ENCODE measurements at places on chromosomes 3 and 15.

- DNase-seq = no peak
These were observed 196.8 kb upstream of the ICE2 start for GRCh38 chr15:60675763-60676162.

DNA sequence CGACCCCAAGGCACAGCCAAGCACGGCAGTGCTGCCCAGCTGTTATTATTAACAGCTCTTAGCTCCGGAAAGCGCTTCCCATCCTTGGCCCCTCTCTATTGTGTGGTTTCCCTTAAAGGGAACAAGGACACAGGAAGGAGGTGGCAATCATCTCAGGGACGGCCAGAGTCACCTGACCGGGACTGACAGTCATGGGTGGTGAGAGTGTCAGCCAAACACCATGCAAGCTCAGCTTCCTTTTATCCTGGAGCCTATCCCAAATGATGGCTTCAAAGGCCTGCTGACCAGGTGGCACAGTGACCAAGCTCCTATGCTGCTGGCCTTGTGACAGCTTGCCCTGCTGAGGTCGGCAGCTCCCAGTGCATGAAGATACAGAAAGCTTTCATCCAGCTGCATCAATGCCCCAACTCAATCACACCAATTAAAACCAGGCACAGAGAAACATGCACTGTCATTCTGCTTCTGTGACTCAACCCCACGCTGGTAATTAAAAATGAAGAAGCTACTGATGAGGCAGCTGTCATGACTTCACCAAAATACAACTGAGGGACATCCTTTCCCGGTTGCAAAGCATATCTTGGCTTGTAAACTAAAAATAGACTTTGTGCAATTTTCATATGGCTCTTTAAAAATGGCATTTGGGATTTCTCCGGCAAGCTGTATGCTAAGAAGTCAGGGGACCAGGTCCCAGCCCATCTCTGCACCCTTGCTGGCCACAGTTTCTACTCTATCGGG lies 34.0 kb downstream of the PCSK6 start:
- DNase-seq = no peak

- DNase-seq = no peak
These were observed 263.5 kb downstream of the NFKBIZ start for GRCh38 chr3:102112704-102113230.

DNA sequence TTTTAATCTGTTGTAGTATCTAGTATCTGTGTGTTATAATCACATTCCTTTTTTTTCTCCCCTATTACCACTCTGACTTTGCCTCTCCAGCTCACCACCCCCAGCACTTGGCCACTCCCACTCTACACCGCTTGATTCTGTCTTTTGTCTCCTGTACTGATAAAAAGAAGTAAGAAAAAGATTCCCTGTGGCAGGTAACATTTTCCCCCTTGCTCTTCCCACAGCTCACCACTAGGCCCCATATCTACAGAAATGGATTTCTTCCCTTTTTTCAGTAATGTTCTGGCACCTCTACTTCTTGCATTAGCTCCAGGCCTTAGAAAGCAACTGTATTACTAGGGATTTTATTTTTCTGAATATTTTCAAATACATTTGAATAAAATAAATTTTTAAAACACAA lies 25.6 kb downstream of the KCNH8 start:
- DNase-seq = no peak

DNA sequence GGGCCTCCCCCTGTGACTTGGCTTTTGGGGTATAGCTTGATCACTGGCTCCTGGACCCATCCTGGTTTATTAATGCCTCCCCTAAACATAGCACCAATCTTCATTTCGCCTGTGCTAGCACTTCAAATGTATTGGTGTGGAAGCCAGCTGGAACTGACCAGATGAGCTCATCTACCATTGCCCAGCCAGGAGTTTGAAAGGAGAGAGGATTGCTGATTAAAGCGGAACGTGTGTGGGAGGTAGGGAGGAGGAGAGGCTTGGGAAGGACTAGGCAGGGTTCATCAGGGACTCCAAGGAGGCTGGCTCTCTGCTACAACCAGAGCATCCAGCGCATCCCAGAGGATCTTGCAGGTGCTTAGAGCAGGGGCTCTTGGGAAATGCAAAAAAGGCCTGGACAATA lies 34.4 kb upstream of the TLE3 start:
- DNase-seq = no peak

GRCh38 chr15:48965972-48966371 lies 2.3 kb upstream of the SHC4 start:
- DNase-seq = no peak

DNA sequence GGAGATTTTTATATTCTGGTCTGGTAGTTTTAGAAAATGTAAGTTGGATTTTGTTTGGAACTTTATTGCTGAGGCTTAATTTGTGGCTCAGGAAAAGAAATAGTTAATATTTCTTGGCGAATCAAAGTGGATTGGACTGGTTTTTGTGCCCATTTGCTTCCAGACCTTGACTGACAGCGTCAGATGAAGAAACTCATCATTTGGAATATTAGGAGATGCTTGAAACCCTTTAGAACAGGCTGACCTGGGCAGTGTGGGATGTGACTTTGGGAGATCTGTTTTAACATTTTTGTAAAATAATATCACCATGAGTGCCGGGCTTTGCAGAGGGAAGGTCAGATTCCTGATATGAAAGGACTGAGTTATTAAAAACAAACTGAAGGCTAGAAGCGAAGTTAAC lies 83.0 kb downstream of the AAGAB start:
- no peak for DNase-seq

DNA sequence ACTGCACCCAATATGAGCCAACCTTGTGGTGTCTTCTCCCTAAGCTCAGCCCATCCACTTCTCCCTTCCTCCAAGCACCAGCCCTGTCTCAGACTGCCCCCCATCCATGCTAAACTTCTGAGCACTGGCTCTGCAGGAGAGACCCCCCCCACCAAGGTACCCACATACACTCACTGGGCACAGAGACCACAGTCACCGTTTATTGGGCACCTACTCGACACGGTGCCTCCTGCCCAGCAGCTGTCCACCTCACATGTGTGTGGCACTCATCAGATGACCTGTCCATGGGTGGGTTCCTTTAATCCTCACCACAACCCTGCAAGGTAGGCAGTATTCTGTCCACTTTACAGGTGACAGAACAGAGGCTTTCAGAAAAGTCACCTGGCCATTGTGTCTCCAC lies 22.3 kb upstream of the SFMBT1 start:
- DNase-seq = no peak
